NCI-H526 (cell line): ENCODE measurements at places on chromosomes 2 and 18.

GRCh38 chr18:7325126-7325430 is 94.2 kb downstream of the LRRC30 start:
- DNase-seq, result no peak

GRCh38 chr2:4475618-4476017 is 772.2 kb downstream of the DCDC2C start:
- DNase-seq, result no peak

GRCh38 chr18:5962362-5962761 is 67.0 kb upstream of the TMEM200C start:
- DNase-seq, result no peak

DNA sequence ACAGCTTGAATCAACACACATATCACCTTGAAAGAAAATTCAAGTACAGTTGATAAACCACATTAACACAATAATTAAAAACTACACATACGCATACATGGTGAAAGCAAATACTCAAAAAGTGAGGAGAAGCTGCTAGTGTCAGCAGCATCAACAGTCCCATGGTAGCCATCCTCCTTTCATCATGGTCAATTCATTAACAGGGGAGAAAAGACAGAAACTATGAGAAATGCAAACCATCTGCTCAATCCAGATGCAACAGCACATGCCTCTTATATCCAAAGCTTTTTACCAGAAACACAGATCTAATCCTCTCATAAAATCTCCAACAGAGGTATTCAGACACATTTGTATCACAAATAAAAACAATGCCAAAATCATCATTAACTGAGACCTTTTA is 81.9 kb upstream of the CHRNA1 start:
- no peak for DNase-seq

- no peak for DNase-seq
Observed at GRCh38 chr2:29847886-29848285, 73.5 kb downstream of the ALK start.

GRCh38 chr18:74507097-74507881 is 11.1 kb downstream of the CNDP2 start:
- no peak for DNase-seq

DNA sequence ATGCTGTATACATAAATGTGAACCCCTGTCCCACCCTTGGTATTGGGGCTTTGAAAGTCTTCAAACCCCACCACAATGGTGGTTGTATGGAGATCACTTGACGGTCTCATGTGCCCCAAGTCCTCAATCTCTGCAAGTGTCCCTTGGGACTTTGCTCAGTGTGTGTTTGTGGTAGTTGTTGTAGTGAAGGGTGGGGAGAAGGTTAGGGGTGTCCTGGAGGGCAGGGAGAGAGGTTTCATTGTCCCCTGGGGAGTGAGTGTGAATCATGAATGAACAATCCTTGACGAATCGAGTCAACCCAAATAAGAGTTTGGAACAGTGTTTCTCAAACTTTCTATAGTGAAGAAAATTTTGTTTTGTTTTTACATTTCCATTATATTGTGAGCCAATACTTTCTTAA is 28.1 kb downstream of the COL4A3 start:
- DNase-seq, result no peak

DNA sequence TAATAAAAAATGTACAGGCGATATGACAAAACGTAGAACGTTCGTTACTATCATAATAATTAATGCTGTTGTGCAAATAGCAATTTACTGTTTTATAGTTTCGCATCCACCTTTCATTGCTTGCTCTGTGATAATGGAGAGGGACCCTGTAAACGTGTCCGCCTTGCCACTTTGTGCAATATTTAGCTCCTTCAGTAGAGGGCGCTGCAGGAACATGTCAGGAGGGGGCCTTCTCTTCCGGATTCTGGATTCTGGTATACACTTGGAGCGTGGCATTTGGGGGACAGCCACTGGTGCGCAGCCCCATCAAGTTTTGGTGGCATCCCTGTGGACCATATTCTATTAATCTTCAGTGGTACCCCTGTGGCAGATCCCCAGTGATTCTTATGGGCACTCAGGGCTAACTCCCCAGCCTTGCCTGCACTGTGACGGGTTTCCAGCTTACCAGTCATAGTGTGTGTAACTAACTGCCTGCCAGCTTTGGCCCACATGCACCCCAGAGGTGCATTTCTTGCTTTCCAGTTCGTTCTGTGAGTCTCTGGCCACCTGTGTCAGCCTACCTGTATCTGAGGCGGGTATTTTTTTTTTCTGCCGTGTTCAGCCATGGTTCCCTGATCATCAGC is 140.3 kb downstream of the CYRIA start:
- no peak for DNase-seq

DNA sequence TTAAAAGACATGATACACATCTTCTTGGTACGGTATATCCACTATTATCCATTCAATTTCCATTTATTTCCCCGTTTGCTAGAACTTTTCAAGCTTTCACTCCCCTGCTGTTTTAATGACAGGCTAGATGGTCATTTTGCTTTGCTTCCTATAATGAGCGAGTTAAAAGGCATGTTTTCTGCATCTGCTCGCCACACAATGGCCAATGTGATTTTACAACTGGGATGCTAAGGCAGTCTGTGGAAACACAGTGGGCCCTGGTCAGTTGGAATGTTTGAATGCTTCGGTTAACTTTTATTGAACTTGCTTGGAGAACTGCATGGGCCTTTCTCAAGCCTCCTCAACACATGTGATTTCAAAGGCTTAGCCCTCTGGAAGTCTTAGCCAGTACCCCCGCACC is 48.4 kb upstream of the TNP1 start:
- no peak for DNase-seq

DNA sequence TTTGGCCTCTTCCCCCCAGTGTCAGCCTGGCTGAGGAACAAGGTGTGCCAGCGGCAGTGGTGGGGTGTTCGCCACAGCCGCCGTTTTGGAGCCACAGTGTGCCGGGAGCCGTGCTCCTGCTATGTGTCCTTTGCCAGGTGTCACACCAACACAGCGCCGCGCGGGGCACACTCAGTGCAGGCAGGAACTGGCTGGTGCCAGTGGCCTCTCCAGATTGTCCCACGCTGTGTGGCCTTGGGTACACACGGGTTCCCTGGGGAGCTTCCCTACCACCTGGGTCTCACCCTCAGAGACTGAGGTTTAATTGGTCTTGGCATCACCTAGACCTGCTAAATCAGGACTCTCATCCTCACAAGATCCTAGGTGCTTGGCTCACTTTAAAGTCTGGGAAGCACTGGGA is 171.6 kb downstream of the LDLRAD4 start:
- DNase-seq, result no peak
